ENCODE measurements at places on chromosomes 1 and 21.

DNA sequence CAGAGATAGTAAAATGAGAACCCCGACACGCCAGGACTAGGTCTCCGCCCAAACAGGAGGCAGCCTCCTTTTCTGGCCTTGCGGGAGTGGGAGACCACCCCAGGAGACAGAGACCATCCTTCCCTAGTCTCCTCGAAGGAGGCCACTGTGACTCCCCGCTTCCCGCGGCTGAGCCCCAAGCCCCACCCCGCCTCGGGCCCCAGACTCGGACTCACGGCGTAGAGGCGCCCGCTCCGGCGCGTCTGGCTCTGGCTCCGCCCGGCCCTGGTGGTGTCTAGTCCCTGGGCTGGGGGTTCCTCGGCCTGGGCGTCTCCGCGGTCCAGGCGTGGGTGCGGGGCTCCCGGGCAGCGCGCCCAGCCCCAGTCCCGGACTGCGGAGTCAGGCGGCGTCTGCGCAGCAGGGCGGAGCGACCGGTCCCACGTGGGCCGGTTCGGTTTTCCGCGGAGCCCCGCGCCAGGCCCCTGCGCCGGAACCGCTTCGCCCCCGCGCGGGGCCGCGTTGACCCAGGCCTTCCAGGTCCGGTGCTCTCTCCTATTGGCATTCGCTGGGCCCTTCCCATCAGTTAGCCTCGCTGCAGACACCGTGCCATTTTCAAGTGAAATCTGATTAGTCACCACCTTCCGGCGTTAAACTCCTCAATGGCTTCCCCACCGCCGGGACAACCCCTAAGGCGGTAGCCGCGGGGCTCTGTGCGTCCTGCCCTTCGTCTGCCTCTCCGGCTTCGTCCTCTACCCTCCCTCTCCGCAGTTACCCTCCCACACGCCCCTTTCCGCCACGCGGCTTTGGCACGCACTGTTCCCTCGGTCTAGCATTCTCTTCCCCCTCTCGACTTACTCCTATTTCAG lies at the start of gene C1orf216:
Gene C1orf216, minus strand, starts transcription at position 393 of the 845 bp plus-strand sequence. CDS start 2,563 bp downstream, outside the sequence.
- peak; percentile 18 for DNase-seq
- H3K27me3 ChIP-seq, result no peaks in the 10 kb centered on the region
- H3K4me1 ChIP-seq, result peaks cover 25% of the 10 kb centered on the region
- H3K36me3 ChIP-seq, result peaks cover 18% of the 10 kb centered on the region
- peak within 1 kb of the TSS; percentile 86 for H3K27ac ChIP-seq

- peaks cover 33% of the 10 kb centered on the region for H3K4me1 ChIP-seq
- H3K27ac ChIP-seq, result peak overlapping the region; percentile 56
- H3K36me3 ChIP-seq, result no peaks in the 10 kb centered on the region
- H3K4me3 ChIP-seq, result no peak overlapping the region
- H3K27me3 ChIP-seq, result no peaks in the 10 kb centered on the region
- no peak for DNase-seq
Measured at GRCh38 chr1:42822800-42823392, 5.7 kb upstream of the SVBP start.

GRCh38 chr1:165424454-165425216 lies 20.3 kb downstream of the RXRG start:
- no peaks in the 10 kb centered on the region for H3K4me1 ChIP-seq
- no peaks in the 10 kb centered on the region for H3K36me3 ChIP-seq
- no peak overlapping the region for H3K27ac ChIP-seq
- peaks cover 42% of the 10 kb centered on the region for H3K27me3 ChIP-seq
- no peak overlapping the region for H3K4me3 ChIP-seq

GRCh38 chr1:57736940-57737339 lies 313.1 kb upstream of the DAB1 start:
- H3K27ac ChIP-seq, result no peak overlapping the region
- no peak overlapping the region for H3K4me3 ChIP-seq
- no peaks in the 10 kb centered on the region for H3K36me3 ChIP-seq
- no peaks in the 10 kb centered on the region for H3K27me3 ChIP-seq

- H3K36me3 ChIP-seq, result no peaks in the 10 kb centered on the region
- H3K4me1 ChIP-seq, result peaks cover 8% of the 10 kb centered on the region
- no peak overlapping the region for H3K4me3 ChIP-seq
- H3K27me3 ChIP-seq, result no peaks in the 10 kb centered on the region
- no peak overlapping the region for H3K27ac ChIP-seq
- no peak for DNase-seq
Measured at GRCh38 chr1:62625415-62625814, 28.1 kb downstream of the ANGPTL3 start.

GRCh38 chr1:169484683-169485430 lies 887 bp downstream of the SLC19A2 start:
- no peaks in the 10 kb centered on the region for H3K27me3 ChIP-seq
- DNase-seq, result no peak

GRCh38 chr21:36522219-36522808 lies 42.4 kb upstream of the CLDN14 start:
- H3K4me1 ChIP-seq, result no peaks in the 10 kb centered on the region
- H3K4me3 ChIP-seq, result no peak overlapping the region
- no peak for DNase-seq
- H3K27me3 ChIP-seq, result no peaks in the 10 kb centered on the region
- no peaks in the 10 kb centered on the region for H3K36me3 ChIP-seq
- no peak overlapping the region for H3K27ac ChIP-seq

DNA sequence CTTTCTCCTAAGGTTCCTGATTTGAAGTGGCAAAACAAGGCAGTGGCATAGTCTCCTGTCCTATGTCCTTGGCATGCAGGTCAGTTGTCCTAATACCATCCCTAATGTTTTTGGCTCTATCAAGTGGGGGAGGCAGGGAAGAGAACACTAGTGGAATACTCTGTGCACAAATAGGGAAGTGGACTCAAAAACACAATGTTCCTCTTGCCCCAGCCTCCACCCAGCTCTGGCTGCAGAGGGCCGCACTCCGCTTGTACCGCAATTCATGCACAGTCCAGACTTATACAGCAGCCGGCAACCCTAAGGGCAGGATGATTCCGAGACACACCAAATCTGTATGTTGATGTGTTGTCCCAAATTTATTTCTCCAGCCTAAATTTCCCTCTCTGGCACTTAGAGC lies 14.5 kb downstream of the PLEKHO1 start:
- peaks cover 2% of the 10 kb centered on the region for H3K36me3 ChIP-seq
- H3K4me3 ChIP-seq, result no peak overlapping the region
- no peaks in the 10 kb centered on the region for H3K27me3 ChIP-seq
- no peak for DNase-seq

- no peaks in the 10 kb centered on the region for H3K4me1 ChIP-seq
- no peak for DNase-seq
- H3K4me3 ChIP-seq, result no peak overlapping the region
- no peak overlapping the region for H3K27ac ChIP-seq
Measured at GRCh38 chr1:118160806-118161205, 24.2 kb downstream of the SPAG17 start.

- H3K27me3 ChIP-seq, result no peaks in the 10 kb centered on the region
- H3K27ac ChIP-seq, result no peak overlapping the region
- no peak for DNase-seq
- no peaks in the 10 kb centered on the region for H3K36me3 ChIP-seq
- no peak overlapping the region for H3K4me3 ChIP-seq
Measured at GRCh38 chr21:39657091-39657689, 44.5 kb downstream of the B3GALT5 start.

DNA sequence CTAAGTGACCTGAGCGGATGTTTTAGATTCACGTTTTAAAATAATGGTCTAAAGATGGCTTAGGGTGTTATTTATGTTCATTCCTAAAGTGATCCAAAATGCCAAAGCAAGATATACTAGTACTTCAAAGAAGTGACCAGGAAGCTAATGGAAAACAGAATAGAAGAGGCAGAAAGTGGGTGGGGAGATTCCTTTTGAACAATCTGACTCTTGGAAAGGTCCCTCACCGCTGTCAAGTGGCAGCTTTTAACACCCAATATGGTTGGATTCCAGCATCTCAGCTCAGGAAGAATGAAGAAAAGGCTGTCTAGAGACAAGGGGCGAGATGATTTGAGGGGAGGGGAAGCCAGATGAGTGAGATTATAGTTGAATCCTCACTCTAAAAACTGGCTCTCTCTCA lies 90.3 kb downstream of the SCMH1 start:
- no peak overlapping the region for H3K27ac ChIP-seq
- no peak for DNase-seq

DNA sequence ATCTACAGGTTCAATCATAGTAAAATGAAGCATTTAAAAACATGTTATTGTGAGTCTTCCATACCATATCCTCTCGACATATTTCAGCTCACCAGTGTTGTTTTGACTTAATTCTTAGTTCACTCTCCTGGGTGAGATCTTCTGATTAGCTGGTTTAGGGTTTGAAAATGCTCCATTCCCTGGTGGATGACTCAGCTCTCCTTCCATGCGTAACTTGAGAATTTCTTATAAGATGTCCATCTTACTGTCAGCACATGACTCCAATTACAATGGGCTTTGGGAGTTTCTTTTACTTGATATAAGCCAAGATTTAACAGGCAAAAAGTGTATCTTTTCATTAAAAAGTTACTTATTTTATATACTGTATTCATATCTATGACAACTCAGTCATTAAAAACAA lies 476.5 kb downstream of the BRINP3 start:
- H3K27me3 ChIP-seq, result no peaks in the 10 kb centered on the region
- no peaks in the 10 kb centered on the region for H3K36me3 ChIP-seq
- peaks cover 10% of the 10 kb centered on the region for H3K4me1 ChIP-seq
- no peak overlapping the region for H3K27ac ChIP-seq
- no peak for DNase-seq

- H3K4me3 ChIP-seq, result no peak overlapping the region
- no peaks in the 10 kb centered on the region for H3K4me1 ChIP-seq
- no peak for DNase-seq
- H3K27me3 ChIP-seq, result no peaks in the 10 kb centered on the region
- no peaks in the 10 kb centered on the region for H3K36me3 ChIP-seq
Measured at GRCh38 chr1:61732726-61733125, 7.8 kb upstream of the TM2D1 start.
